Bone marrow (tissue), 2 donors: ENCODE measurements at places on chromosomes 12 and 14.

- DNase-seq: no peak
These were observed 17.0 kb downstream of the TMPRSS12 start for GRCh38 chr12:50859621-50860310.

- DNase-seq: no peak
These were observed 17.5 kb downstream of the PNMA1 start for GRCh38 chr14:73696466-73697400.

DNA sequence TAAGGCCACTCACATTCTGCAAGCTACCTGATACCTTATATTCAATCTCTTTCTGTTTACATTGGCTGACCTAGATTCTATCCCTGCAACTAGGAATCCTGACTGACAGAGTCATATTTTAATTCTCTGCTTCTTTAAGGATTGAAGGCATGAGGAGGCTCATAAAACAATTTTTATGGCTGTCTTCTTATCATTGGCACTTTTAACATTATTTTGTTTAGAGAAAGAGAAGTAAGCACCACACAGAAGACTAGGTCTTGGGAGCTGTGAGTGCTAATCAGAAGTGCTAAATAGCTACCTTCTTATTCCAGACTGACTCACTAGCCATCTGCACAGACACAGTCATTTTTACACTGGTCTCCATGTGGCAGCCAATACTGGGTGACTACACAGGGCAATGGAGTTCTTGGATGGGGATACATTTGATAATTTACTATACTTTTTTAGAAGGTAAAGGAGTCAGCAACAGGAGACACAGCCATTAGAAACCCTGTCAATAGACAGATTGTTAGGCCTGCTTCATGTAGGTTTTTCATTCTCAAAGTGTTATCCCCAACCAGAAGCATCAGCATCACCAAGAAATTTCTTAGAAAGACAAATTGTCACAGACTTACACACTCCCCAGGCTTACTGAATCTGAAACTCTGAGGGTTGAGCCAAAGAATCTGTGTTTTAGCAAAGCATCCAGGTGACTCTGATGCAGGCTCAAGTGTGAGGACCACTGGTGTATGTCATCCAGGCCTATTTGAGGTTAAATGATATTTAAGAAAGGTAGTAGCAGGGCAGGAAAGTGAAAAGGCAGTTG lies 214.1 kb downstream of the DUSP6 start:
- no peak for DNase-seq

DNA sequence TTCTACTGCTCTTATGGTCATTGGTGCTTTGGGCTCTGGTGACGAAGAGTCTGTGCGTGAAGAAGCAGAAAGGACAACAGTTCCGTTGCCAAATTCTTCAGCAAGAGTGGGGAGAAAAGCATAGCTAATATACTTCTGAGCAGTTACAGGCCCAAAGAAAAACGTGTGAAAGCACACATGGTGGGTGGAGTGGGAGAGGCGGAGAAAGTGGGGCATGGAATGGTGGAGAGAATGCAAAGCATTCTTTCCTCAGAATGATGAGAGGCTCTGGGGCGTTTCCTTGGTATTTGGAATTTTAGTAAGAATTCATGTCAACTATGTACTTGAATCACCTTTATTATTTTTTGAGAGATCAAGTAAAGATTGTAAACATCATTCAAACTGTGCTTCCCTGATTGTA lies 396.1 kb downstream of the NAV3 start:
- DNase-seq: no peak

DNA sequence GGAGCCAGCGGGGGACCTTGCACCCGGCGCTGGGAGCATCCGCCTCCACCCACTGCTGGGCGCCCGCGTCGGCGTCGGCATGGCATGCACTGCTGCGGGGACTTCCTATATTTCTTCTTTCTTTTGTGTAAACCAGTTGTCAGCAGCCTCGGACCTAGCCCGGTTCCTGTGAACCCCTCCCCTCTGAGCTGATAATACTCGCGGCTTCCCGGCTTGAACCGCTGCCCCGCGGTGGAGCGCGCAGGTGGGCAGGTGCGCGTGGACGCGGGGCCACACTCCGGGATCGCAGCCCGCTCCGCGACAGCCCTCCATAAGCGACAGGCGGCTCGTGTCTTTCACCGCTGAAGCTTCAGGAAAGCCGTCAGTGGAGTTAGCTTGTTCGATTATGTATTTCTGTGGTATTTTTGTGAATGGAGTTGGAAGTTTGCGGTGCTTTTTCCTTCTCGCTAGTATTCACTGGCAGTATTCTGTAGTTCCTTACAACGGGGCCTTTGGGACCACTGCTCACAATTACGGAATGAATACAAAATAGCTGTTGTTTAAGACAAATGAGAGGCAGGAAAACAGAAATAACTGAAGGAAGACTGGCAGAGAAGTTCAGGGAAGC lies 870 bp downstream of the BMAL2 start:
- peak; percentile 46 for DNase-seq

DNA sequence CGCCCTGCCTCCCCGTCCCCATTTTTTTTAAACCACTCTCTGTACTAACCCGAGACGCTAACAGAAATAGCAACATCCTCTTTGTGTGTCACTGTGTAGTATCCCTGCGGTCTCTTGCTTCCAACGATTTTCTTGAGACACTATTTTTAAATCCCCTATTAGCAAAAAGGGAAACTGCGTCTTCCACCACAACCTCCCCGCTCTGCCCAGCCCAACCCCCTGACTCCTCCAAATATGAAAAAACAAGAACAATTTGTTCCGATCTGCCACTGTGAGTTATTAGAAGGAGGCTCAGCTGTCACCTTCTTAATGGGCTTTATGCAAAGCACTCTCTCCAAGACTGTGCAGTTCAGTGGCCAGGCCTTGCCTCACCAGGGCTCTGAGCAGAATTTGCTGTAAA lies 76.3 kb downstream of the MAP1LC3B2 start:
- DNase-seq: no peak

DNA sequence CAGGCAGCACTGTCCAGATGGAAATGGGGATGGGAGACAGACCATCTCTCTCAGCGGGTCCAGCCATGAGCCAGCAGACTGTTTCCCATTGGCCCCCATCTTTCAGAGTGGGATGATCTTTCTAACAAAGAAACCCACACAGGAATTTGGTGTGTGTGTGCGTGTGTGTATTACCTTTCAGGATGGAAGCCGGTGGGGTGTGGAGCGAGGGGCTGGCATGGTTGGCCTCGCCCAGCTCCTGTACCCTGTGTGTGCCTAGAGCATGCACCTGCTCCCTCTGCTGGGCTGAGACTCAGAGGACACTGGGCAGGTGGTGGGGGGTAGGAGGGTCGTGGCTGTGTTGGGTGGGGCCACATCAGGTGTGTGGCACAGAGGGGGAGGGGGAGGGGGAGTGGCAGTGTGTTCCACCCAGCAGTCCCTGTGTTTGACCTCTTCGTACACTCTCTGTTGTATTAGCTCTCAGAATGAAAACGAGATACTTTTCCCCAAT lies 33.0 kb upstream of the TSPAN9 start:
- DNase-seq: no peak

DNA sequence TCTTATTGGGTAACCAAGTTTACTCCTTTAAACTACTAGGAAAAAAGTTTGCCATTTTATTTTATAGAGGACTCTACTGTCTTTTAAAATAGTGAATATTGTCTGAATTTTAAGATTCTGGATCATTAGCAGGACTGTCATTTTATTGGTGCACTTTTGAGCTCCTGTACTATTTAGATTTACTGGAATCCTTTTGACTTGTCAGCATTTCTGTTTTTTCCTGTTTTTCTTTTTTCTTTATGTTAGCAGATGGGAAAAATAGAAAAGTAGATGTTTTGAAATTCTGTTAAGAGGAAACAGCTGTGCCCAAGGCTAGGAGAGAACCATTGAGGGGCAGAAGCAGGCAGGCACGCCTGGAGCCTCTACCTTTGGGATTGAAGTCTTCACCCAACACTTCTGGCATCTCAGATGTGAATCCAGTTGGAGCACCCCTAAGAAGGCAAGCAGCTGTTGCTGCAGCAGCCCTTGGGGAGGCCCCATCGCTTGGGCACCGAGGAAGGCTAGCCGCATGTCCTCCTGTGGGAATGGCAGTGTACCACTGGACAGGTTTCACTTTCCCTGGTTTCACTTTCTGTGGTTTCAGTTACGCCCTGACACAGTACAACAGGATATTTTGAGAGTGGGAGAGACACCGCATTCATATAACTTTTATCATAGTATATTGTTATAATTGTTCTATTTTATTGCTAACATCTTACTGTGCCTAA lies 11.5 kb downstream of the RIMKLB start:
- DNase-seq: no peak

DNA sequence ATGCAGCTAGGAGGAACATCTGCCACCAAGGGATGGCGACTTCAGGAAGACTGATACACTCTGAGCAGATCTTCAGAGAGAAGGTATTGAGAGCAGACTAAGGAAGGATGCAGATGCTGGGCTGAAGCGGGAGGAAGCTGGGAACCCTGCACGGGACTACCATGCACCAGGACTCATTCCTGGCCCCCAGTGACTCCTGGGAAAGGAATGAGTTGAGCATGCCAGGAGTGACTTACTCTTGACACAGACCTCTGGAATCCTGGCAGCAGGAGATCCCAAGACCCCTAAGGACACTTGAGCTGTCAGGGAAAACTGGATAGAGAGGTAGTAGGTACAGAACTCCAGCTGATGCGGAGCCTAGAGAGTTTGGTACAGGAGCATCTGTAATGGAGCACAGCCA lies 336.1 kb downstream of the RPS29 start:
- DNase-seq: no peak

GRCh38 chr12:108424816-108425215 lies 85.7 kb upstream of the CMKLR1 start:
- DNase-seq: no peak

DNA sequence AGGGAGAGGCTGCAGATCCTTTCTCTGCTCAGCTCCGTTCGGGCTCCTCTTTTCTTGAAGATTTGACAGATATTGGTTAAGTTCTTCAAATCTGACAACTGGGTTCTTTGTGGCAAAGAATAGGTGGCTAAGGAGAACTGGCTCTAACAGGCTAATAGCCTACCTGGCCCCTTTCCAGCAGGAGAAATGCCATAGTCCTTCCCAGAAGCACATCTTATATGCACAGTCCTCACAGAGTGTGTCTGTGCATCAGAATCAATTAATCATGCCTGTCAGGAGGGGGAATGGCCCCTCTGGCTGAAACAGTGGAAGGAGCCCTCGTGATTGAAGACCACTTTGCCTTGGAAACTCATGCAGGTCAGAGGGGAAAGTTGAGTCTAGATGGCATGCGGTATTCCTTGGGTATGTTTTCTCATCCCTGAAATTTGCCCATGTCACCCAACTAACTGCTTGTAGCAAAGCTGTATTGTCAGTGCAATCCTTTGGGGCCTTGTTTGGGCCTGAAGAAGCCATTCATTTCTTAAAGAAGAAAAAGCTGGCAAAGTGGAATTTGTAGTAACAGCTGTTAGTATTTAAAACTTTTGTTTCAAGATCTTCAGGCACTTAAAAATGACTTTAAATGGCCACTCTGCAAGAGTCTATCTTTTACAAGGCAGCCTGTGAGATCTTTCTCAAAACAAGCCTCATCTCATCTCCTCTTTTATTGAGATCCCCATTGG lies 251.5 kb downstream of the ZFP36L1 start:
- no peak for DNase-seq

DNA sequence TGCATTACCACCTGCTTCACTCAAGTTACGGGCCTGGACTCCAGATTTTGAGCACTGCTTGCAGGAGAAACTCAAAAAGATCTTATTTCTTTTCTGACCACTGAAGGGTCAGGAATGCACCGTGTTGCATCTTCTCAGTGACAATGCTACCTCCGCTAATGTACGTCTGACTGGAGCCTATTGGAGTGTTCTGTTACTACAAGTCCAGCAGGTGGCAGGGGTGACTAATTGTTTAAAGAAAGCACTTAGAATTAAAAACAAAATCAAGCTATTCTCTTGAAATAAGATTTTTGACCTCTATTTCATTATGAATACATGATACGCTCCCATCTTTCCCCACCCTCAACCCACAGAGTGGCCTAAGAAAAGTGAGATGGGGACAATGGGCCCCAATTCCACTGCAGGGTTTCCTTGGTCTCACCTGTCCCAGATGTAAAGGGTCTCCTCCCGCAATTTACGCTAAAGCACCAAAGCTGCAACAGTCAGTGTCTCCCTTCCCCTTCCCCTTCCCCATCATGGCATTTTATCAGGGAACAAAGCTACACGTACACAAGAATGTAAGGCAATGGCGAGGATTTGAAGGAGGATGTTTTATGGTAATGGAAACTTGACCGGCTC lies 2.2 kb downstream of the TBPL2 start:
- peak; percentile 9 for DNase-seq

- DNase-seq: no peak
These were observed 16.5 kb downstream of the FOXN3 start for GRCh38 chr14:89400529-89400928.

- DNase-seq: no peak
These were observed 90.6 kb upstream of the AMN1 start for GRCh38 chr12:31819427-31819826.

DNA sequence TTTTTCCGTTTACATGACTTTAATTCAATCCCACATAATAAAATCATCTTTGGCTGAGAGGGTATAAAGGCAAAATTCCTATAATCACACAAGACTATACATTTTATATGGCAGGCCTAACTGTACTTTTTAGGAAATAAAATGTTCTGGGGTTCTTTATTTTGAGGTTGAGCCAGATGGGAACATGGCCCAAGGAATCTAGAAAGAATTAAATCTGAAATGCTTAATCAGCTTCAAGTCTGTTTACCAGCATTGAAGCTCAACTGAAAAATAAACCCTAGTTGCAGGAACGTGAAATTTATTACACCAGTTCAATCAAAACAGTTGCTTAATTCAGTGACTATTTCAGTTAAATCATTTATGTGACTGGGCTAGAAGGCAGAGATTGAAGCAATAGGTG lies 191.0 kb upstream of the BTG1 start:
- DNase-seq: no peak

- DNase-seq: no peak
These were observed 126.4 kb downstream of the ATP23 start for GRCh38 chr12:58067610-58068387.

- DNase-seq: no peak
These were observed 104.8 kb downstream of the VRK1 start for GRCh38 chr14:96902004-96902403.

GRCh38 chr12:46855760-46856159 lies 30.0 kb upstream of the SLC38A4 start:
- no peak for DNase-seq

DNA sequence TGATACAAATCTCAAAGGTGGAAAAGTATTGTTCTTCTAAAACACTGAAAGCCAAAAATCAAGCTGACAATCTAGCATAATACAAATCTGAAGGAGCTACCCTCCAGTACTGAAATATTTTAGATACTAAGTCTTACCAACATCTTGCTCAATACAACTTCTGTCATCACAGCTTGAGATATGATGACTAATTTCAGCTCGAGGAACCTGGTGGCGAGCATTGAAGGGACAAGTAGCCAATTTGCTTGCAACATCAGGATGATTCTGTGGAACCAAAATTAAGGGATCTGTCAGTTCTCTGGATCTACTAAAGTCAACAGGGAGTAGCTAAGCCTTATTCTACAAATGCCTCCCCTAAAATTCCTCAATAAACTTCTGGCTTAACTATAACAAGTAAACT lies 10.4 kb downstream of the GTSF1 start:
- no peak for DNase-seq

DNA sequence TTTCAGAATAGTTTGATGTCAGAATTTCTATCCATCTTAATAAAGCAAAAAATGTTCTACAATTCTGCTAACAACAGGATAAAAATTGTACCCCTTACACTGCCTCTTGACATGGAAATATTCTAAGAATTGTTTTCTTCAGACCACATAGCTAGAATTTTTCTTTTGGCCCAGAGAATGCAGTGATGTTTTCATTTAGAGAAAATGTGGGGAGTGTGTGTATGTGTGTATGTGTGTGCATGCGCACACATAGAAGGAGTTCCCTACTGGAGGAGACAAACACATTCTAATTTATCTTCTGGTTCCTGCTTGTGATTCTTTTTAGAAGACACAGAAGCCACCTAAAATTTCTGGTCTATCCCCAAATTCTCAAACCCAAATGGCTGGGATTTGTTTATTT lies 1145.7 kb downstream of the VRK1 start:
- no peak for DNase-seq
